ENCODE measurements at places on chromosomes 12 and 14.
A peak's percentile ranks its signal among the peaks of the same experiment; 100 is the strongest.

GRCh38 chr12:100987552-100988521 lies 193.3 kb downstream of the ANO4 start:
- no peak for DNase-seq

GRCh38 chr12:52903285-52903854 lies 1.5 kb downstream of the KRT8 start:
- peak; percentile 29 for DNase-seq

DNA sequence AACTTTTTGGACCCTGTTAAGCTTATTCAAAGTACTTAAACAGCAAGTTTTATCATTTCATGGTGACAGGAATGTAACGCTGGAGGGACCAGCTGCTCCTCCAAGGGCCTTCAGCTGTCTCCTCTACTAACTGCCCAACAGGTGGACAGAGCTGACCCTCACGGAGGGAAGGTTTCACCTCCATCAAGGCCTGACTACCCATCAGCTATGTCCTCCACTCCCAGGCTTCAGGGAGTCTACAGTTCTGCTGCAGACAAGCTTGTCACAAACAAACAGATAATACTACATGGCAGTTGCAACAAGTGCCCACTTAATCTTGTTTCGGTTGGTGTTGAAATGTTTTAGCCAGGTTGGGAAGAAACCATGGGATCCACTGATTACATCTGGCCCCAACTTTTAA lies 175.1 kb downstream of the TTC7B start:
- DNase-seq, result no peak

DNA sequence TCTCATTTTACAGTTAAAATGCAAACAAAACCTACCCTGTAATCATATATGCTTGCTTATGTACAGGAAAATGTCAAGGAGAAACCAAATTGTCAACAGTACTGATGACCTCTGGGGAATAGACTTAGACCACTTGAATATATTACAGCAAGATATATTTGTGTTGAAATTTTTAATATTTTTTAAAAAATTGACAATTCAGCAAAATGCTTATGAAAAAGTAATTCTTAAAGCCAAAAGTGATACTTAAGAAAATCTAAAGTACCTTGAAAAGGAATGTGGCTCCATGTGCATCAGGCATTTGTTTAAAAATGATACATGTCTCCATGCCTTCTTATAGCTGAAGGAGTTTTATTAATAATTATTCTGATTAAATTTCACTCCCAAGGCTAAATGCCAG lies 49.2 kb downstream of the PTPN21 start:
- DNase-seq, result no peak

DNA sequence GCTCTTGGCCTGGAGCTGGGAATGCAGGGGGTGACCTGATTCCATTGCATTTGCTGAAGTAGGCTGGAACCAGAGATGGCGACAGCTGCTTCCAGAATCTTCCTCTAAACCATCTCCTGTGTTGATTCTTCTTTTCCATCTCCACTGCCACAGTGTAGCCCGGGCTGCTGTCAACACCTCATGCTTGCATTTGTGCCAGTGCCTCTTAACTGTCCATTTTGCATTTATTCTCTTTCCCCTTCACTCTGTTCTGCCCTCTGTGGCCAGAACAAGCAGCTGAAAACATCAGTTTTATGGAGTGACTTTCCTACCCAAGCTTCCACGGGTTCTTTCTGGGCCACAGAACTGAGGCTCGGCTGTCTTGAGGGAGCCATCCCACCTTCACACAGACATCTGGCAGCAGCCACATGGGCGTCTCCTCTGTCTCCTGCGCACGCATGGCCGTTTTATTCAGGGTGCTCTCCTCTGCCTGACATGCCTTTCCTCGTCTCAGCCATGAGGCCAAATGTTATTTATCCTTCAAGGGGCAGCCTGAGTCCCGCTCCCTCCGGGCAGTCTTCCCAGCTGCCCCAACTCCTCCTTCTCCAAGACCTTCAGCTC lies 51.7 kb downstream of the SMOC1 start:
- DNase-seq, result no peak

GRCh38 chr14:38790916-38791315 lies 312.1 kb downstream of the SEC23A start:
- no peak for DNase-seq

GRCh38 chr12:82942991-82943401 lies 256.3 kb downstream of the TMTC2 start:
- DNase-seq, result no peak

GRCh38 chr12:80187660-80188090 lies 88.3 kb downstream of the OTOGL start:
- DNase-seq, result no peak

DNA sequence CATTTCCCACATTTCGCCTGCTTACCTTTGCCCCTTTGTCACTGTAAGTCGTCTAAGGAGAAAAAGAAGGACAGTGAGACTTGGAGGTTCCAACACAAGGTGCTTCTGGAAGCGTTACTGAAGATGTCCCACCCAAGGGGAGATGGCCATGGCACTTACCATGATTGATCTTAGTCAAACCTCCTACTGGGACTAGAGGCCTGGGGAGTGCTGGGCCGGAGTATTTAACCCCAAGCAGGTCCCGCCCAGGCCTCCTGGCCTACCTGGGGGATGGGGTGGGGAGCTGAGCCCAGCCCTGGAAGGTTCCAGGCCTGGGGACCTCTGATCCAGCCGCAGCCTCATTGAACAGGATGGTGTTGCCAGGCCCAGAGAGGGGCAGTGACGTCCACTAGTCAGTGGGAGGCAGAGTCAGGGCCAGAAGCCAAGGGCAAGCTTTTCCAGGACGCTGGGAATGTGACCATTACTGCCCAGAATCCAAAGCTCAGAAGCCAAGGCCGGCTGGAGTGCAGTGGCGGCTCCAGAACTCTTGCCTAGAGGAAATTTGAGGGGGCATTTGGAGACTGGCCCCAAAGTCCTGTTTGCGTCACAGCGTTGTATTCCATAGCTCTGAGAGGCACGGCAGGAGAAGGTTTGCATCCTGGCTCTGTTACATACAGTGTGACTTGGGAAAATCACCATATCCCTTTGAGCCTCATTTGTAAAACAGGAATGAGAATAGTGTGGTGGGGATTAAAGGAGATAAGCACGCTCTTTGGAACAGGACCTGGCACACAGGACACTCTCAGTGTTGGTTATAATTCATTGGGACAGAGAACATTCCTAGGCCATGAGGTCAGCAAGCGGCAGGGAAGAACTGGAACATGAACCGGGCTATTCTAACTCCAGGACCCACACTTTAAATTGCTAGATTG lies at the start of gene HPD:
Gene HPD (minus strand): TSS at position 198 of the 911 bp plus-strand sequence. CDS start 36 bp downstream, at position 162.
- no peak for DNase-seq
